ENCODE measurements at places on chromosomes 2 and 18.

DNA sequence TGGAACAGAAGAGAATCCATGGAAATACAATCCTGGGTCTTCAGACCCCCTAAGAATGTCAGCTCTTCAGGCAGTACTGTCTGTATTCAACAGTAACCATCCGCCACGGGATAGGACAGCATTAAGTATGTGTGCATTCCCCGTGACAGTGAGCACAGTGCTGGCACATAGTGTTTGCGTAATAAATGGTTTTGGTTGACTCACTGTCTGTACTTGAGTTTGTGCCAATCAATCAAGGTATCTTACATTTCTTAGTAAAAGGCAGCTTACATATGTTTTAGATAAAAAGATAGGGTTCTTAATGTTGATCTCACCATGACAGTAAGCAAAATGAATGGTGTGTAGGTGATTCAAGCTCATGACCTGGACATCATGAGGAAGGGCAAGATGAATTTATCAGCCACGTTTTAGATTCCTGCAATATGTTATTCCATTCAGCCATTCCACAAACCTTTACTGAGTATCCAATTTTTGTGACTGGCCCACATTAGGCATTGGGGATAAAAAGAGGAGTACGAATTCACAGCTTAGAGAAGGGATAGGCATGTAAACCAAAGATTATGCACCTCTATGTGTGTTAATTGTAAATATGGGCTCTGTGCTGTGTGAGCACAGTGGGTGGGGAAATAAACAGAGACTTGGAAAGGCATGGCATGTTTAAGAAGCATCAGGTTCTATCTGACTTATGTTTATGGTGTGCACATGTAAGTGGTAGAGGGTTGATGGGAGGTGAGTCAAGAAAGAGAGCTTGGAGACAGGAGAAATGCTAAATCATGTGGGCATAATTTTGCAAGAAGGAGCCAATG lies 258.8 kb downstream of the SLC8A1 start:
- DNase-seq: peak; percentile 16

DNA sequence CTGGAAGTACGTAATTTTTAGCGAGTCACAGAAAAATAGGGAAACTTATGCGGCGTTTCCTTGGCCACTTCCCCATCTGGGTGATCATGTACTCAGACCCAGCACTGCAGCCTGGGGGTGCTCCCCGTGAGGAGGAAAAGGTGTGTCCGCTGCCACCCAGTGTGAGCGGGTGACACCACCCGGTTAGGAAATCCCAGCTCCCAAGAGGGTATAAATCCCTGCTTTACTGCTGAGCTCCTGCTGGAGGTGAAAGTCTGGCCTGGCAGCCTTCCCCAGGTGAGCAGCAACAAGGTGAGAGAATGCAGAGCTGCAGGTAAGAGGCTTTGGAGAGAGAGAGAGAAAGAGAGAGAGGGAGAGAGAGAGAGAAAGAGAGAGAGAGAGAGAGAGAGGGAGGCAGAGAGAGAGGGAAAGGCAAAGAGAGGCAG lies at the start of gene IL1R2:
Gene IL1R2, plus strand, starts transcription at position 240 of the 425 bp plus-strand sequence. CDS start 16,616 bp downstream, outside the sequence.
- no peak for DNase-seq

DNA sequence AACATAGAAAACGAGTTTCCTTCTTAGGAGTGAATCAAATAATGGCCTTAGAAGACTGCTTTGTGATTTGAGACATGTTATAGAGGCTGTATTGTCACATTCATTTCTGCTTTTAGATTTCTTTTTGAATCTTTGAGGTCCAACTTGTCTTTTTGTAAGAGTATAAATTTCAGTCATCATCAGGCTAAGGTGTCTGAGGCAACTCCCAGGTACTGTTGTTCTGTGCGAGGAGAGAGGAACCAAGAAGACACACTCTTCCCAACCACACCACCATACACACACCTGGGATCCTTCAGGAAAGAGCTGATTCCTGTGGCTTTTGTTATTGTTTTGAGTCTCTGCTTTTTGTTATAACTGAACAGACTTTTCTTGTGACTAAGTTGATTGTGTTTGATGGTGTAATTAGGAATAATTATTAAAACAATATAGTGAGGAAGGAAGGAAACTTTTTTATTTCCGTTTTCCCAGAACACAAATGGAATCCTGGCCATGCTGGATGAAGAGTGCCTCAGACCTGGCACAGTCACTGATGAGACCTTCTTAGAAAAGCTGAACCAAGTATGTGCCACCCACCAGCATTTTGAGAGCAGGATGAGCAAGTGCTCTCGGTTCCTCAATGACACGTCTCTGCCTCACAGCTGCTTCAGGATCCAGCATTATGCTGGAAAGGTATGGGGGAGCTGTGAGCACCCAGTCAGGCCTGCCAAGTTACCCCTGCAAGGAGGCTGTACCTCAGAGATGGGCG lies 140.4 kb downstream of the MYO1B start:
- no peak for DNase-seq

- no peak for DNase-seq
These were observed 68.6 kb upstream of the DNMT3A start for GRCh38 chr2:25410370-25410769.

DNA sequence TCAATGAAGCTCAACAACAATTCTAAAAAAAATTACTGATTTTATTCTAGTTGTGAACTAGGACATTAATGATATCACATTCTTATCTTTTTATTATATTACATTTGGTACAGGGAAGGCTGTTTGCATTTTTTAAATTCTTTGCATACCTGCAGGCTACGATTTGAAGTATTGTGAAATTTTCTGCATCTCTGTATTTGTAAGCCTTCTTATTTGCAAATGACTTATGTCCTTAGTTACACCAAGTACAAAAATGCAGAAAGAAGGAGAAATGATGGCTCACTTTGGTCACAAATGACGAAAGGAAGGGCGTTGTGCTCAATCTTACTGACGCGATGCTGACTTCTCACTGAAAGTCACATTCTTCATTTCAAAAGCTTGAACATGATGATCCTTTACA lies 227.5 kb upstream of the SOX11 start:
- DNase-seq: peak; percentile 6

GRCh38 chr2:233756429-233757081 lies 3.5 kb upstream of the UGT1A1 start:
- DNase-seq: no peak

DNA sequence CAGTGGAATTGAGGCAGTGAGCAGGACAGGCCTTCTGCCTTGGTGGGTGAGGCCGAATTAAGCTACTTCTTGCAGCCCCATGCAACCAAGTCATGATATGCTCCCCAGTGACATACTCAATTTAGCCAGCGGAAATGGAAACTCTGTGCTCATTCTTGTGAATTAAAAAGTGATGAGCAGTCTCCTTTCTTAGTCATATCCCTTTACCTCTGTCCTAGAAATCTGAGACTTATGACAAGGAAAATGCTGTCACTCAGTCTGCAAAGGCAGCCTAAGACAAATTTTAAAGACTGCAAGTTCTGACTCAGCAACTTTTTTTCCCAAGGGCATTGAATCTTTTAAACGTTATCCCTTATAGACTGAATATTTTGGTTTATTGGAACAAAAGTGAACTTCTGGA lies 218.2 kb downstream of the SH3BP4 start:
- peak; percentile 48 for DNase-seq

DNA sequence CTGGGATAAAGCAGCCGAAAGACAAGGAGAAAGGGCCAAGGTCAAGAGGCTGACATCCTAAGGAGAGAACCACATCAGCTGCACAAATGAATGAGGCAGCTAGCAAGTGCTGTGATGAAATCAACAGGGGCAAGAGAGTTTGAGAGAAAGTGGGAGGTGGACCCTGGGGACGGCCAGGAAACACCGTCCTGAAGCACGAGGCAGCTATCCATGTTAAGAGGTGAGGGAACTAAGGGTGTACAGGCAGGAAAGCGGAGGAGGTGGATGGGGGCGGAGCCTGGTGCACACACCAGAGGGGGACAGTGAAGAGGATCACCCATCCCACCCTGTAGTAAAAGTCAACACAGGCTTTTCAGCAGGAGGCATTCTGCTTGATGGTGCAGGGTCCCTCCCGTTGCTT lies 52.4 kb downstream of the HDLBP start:
- DNase-seq: no peak

GRCh38 chr2:96097951-96098823 lies 18.2 kb downstream of the ADRA2B start:
- no peak for DNase-seq

DNA sequence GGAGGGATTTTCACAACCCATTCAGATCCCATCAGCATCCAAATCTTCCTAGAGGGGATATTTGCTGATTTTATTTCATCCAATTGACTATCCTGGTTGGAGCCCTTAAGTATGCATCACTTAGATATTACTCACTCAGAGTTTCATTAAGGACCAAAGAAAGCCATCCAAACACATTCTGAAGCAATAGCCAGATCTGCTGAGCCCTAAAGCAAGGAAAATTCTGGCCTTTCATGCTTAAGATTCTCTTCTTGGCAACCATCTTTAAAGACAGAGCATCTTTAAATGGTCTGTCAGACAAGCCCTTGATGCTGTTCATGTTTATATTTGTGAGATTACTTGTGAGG lies 40.9 kb upstream of the C1D start:
- peak; percentile 16 for DNase-seq

- peak; percentile 39 for DNase-seq
These were observed 5.8 kb downstream of the DLX2 start for GRCh38 chr2:172096626-172097547.

- no peak for DNase-seq
These were observed 1.2 kb upstream of the CCNT2 start for GRCh38 chr2:134917360-134917865.

DNA sequence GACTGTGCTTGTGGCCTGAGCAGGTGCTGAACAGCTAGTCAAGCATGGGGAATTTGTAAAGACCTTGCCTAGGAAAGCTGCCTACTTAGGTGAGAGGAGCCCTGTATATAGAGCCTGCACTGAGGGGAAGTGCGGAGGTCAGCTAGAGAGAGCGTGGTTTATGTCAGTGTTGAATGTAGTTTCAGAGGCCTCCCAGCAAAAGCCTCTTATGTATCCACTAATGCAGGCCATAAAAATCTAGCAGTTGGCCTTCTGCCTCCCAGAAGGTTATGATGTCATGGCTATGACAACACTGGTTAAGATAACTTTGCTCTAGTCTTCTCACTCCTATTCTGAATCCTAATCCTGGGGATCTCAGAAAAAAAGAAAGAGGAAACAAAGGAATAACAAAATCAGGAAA lies 88.9 kb downstream of the ASXL3 start:
- DNase-seq: no peak

- DNase-seq: no peak
These were observed 51.1 kb downstream of the CAPN13 start for GRCh38 chr2:30756051-30756719.

DNA sequence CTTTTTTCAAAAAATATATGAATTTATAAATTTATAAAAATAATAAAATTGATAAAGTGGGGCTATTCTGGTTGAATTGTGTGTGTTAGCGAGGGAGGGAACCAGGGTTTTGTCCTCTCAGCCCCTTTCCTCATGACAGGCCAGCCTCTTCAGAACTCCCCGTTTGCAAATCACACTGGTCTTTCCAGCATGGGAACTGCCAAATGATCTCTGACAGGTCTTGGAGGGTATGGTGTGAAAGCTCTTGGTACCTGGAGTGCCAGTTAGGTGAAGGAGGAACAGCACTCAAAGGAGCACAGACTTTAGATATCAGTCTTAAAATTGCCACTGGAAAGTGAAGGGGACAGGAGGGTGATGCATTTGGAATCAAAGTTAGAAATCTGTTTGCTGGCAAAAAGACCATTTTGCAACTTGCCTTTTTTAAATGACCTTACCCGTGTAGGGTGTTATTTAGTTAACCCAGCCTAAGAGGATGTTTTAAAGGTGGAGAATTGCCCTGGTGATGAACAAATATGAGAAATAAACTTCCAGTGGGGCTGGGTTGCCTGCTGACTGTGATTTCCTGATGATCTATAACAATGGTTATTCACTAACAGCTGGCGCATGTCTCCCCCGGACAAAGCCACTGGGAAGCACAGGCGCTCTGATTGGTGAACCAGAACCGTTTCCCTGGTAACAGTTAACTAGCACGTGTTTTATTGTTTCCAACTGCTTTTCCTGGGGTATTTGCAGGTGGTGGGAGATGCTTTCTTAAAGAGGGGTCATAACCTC lies 85.3 kb upstream of the EFEMP1 start:
- DNase-seq: peak; percentile 87

DNA sequence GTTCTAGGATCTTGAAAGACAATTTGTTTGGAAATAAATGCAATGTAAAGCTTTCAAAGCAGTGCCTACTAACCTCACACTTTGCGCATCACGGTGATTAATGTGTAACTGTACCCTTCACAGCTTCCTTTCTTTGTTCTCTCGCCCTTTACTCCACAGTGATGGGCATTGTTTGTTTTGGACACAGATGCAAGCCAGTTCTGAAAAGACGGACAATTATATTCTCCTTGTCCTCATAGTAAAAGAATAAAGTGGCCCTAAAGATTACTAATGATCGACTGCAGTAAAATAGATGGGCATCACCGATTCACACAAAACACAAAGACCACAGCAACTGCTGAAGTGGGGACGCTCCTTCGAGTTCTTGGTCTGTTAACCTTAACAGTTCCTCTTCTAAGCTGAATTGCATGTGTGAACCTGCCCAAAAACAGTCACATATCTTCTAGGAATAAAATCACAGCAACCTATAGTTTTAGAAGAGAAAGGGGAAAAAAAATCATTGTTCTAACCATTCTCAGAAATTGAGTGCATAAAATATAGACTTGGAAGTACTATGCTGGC lies 7.7 kb downstream of the L3MBTL4 start:
- no peak for DNase-seq

DNA sequence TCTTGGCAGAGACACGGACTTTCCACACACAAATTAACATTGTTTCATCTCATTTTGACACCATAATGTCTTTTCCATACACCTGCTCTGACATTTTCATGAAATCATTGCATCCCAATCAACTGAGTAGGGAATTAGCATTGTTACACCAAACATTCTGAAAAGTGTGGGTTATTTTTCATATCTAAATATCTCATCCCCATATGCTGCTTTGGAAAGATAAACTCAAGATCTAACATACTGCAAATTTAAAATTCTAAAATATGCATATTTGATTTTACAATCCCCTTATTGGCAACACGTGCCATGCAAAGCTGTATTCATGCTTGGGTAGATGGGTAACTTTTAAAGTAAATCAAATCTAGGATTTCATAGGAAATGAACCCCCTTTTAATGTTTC lies 242.9 kb downstream of the ZNF516 start:
- no peak for DNase-seq

DNA sequence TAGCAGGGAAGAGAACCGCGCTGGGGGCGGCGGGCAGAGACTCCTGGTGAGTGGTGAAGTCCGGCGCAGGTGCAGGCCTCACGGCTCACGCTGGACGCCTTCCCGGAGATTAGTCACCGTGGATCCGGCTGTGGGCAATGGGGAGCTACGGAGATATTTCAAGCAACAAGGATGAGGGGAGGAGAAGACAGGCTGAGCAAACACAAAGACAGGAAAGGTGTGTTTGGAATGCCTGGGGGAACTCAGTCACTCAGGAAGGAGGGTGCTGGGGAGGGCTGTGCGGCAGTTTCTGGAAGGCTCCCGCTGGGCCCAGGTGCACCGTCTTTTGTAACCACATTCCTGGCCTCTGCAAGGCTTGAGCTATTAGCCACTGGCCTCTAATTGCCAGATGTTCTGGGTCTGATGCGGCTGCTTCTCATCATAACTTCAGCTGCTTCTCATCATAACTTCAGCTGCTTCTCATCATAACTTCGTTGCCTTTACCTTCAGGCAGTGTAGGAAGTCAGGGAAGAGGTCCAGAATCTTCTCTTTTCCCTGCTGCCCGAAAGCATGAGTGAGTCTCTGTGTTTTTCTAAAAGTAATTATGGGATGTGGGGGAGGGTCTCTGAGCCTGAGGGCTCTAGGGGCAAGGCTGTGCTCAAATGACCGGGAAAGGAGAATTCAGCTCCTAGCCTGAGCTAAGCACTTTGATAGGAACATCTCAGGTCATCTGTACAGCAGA lies 118.9 kb downstream of the PXDN start:
- peak; percentile 90 for DNase-seq
